ENCODE measurements at places on chromosomes 7 and 10.
A peak's percentile ranks its signal among the peaks of the same experiment; 100 is the strongest.

- DNase-seq: no peak
Observed at GRCh38 chr7:13416071-13416470, 573.4 kb downstream of the ETV1 start.

GRCh38 chr7:136136906-136137454 lies 159.8 kb upstream of the MTPN start:
- DNase-seq: no peak

- no peak for DNase-seq
Observed at GRCh38 chr7:138205614-138206150, 129.4 kb downstream of the AKR1D1 start.

DNA sequence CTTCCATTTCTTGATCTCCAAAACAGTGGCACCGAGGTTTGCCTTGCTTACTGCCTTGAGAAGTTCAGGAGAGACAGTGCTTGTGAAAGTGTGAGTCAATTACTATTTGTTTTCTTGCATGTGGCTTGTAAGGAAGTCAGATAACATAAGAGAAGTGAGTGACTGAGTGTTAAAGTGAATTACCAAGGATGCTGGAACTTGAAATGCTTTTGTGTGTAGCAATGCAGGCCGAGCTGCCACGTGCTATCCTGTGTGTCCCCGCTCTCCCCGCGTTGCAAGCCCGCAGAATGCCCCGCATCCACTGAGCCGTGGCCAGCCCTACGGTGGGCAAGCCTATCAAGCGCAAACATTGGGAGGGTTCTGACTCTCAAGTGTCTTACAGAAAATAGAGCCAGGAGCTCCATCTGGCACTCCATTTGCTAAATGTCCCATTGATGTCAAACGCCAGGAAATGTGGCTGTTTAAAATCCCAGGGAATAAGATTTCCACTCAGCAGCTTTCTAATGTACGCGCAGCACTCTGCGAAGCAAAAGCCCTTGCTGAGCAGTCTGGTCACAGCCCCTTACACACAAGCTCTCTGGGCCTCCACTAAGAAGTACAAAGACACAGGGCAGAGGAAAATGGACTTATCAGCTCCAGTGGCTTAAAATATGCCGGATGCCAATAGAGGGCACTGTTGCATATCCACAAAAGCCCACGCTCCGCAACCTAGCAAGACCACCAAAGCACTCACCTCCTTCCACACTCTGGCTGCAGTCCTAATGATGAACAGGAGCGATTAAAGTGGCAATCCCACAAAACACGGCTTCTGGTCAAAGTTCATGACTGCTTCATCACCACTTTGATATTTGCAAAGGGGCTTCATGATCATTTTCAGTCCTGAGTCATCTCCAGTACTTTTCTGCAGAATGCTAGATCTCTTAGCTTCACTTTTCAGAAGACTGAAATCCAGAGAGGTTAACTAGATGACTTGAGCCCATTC lies 158.0 kb upstream of the ITGB1 start:
- peak; percentile 74 for DNase-seq

- no peak for DNase-seq
Observed at GRCh38 chr10:33145451-33146188, 187.6 kb upstream of the ITGB1 start.

All from tongue (tissue), 3 donors.